ENCODE measurements at places on chromosomes 6 and 20.
A peak's percentile ranks its signal among the peaks of the same experiment; 100 is the strongest.

- DNase-seq: peak; percentile 69
Measured at GRCh38 chr20:59603781-59604541, at the start of gene PHACTR3. Gene PHACTR3 (plus strand): TSS chr20:59604540. CDS start chr20:59605015, 475 bp downstream.

DNA sequence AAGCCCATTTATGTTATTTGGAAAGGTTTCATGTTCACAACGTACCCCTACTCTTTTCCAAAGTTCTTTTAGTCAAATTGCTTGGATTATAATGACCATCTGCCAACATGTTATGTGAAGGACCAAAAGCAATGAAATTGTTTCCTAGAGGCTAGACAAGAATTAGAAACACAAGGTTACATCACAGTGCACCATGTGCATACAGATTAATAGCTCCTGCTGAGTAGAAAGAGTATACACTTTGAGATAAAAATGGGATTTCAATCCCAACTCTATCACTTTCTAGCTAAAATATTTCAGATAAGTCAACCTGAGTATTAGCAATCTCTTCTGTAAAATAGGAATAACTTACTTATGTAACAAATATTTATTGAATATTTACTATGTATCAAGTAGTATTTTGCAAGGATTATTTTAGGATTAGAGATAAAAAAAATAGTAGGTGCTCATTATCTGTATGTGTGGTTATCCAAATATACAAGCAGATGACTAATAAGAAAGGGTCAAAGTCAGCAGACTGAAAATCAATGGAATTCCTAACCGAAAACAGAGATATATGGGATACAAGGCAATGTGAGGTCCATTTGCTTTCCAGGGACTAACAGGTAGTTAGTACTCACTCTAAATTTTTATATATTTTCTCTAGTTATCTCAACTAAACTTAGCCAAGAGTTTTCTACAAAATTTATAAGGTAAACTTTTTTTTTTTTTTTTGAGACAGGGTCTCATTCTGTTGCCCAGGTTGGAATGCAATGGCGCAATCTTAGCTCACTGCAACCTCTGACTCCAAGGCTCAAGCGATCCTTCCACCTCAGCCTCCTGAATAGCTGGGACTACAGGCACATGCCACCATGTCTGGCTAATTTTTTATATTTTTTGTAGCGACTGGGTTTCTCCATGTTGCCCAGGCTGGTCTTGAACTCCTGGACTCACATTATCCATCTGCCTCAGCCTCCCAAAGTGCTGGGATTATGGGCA is 127.7 kb downstream of the PDSS2 start:
- no peak for DNase-seq

DNA sequence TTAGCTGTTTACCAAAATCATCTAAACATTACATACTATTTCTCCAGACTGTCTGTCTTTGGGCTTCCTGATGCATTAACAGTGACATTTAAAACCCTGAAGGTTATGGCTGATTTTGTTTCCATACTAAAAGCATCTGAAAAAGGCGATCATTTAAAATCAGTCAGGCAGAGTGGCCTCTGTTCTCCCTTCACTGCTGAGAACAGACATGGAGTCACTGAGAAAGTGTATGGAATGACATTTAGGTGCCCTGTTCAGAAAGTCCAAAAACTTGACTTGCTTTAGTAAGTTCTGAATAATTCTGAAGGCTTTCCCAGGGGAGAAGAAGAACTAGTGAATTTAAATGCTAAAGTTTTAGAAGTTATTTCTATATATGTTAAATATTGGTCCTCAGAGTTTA is 83.0 kb downstream of the MAP7 start:
- no peak for DNase-seq

GRCh38 chr6:166484863-166485262 is 101.6 kb downstream of the RAMACL start:
- DNase-seq: no peak

All from pons (tissue), 1 donor.